CD4-positive, alpha-beta T cell treated with Interleukin-17A for 4 hours (primary cell): ENCODE measurements at places on chromosomes 2 and 18.

DNA sequence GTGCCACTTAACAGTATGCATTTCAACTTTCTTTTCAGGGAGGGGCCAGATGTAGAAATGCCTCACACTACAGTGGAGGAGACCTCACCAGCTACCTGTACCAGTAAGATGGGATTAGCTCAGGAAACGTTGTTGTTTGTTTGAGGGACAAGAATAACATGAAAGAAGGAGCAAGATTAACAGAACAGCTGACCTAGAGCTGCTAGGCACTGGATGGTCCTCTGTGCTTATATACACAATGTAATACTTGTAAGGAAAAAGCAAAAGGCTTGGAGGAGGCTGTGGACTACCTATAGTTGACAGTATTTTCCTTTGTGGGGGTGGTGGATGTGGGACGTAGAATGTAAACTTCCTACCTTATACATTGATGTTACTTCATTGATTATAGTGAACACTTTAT lies 154.4 kb downstream of the FMNL2 start:
- no peak for DNase-seq

DNA sequence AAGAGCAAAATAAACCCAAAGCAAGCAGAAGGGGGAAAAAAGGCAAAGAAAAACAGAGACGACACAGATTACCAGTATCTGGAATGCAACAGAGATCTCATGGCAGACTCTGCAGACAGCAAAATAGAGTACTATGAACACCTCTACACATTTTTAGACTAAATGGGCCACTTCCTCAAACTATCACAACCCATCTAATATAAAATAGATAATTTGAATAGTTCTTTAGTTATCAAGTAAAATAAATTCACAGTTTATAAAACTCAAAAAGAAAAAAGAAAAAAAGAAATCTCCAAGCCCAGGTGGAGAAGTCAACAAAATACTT lies 16.6 kb downstream of the SESTD1 start:
- no peak for DNase-seq

GRCh38 chr2:172496160-172496608 lies 59.7 kb upstream of the PDK1 start:
- DNase-seq: peak; percentile 64

DNA sequence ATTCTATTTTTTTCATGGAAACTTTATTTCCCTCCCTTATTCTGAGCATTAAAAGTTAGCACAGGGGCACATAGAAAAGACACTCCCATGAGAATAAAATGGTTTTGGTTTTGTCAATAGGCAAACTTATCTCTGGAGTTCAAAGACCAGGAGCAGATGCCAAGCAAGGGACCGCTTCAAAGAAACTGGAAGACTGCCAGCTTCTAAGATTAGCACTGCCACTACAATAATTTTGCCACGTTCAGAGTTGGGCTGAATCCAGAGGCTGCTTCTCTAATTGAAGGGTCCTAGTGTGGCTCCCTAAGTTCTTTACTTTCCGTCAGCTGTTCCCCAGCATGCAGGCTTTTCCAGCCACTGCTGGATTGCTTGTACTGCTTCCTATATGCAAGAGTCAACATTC lies 681.0 kb upstream of the GCFC2 start:
- no peak for DNase-seq

DNA sequence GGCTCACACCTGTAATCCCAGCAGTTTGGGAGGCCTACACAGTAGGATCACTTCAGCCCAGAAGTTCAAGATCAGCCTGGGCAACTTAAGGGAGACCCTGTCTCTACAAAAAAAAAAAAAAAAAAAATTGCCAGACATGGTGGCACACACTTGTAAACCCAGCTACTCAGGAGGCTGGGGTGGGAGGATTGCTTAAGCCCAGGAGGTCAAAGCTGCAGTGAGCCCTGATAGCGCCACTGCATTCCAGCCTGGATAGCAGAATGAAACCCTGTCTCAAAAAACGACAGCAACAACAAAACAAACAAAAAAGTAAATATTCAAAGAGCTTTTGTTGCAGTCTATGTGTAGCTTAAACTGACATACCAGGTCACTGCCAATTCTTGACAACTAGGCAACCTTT lies 63.1 kb upstream of the TANK start:
- DNase-seq: no peak

GRCh38 chr2:96113951-96114350 lies 2.4 kb downstream of the ADRA2B start:
- DNase-seq: no peak

GRCh38 chr2:24496959-24497358 lies 5.9 kb downstream of the NCOA1 start:
- no peak for DNase-seq

DNA sequence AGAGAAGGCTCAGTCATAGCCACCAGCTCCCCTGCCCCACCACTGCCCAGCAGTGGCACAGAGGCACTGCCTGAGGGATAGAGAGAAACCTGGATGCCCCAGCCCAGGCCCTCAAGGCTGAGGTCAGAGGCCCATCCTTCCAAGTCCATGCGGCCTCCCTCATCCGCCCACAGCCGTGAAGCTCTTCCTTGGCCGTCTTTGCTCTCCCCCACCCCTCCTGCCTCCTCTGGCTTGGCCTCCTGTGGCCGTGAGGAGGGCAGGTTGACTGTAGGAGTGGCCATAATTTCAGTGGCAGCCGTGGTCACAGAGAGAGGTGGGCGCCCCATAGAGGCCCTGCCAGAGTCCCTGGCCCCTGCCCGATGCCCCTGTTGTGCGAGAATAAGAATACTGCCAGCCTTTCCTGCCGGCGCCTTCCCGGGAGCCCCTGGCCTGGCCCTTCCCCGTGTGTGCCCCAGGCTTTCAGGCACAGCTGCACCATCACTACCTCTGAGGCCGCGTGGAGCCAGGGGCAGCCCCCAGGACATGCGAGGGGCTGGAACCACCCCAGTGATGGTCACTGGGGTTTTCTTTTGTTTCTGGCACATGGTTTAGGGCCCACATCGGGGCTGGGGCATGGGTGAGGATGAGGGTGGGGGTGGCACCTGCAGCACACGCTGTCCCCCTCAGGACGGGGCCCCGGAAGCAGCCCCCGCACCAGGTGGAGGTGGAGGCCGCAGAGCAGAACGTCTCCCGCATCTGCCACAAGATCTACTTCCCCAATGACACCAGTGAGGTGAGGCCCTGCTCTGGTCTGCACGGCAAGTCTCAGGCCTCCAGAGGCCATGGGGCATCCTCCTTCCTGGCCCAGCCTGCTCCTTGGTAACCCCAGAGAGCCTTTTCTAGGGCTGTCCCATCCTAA lies 13.1 kb upstream of the GPR17 start:
- peak; percentile 40 for DNase-seq
